H1 (cell line): ENCODE measurements at places on chromosomes 5 and 9. TPM values are rescaled to one million over a fixed set of nuclear protein-coding genes. Genes with fewer than 3 reads are reported as not detected.

GRCh38 chr9:78396087-78396486 lies 99.2 kb downstream of the PSAT1 start:
- H3K27ac ChIP-seq: no peak overlapping the region
- H3K4me3 ChIP-seq: no peak overlapping the region
- no peaks in the 10 kb centered on the region for H3K36me3 ChIP-seq
- peaks cover 17% of the 10 kb centered on the region; the same call in 1 of the 2 replicates for H3K4me1 ChIP-seq
- no peaks in the 10 kb centered on the region for H3K27me3 ChIP-seq

- DNase-seq: no peak
- no peaks in the 10 kb centered on the region for H3K36me3 ChIP-seq
- no peaks in the 10 kb centered on the region for H3K4me1 ChIP-seq
Observed at GRCh38 chr9:110912419-110913291, 125.6 kb downstream of the LPAR1 start.

DNA sequence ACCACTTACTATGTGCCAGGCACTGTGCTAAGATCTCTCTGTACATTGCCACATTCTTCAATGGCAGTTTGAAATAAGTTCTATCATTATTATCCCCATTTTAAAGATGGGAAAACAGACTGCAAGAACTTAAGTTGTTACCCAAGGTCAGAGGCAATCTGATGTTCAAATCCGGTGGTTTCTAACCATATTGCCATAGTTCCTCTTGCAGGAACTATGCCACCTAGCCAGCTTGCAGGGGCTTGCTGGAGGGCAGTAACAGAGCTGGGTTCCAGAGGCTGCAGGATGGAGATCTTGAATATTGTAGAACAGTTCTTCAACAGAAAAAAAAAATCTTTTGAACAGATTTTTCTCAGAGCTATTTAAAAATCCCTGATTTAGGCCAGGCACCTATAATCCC lies 71.8 kb upstream of the TNFAIP8 start:
- H3K27me3 ChIP-seq: no peaks in the 10 kb centered on the region
- H3K36me3 ChIP-seq: no peaks in the 10 kb centered on the region
- H3K27ac ChIP-seq: no peak overlapping the region
- no peak overlapping the region for H3K4me3 ChIP-seq
- no peak for DNase-seq

SLC28A3 gene
- not detected in 2 replicates for total RNA-seq

DNA sequence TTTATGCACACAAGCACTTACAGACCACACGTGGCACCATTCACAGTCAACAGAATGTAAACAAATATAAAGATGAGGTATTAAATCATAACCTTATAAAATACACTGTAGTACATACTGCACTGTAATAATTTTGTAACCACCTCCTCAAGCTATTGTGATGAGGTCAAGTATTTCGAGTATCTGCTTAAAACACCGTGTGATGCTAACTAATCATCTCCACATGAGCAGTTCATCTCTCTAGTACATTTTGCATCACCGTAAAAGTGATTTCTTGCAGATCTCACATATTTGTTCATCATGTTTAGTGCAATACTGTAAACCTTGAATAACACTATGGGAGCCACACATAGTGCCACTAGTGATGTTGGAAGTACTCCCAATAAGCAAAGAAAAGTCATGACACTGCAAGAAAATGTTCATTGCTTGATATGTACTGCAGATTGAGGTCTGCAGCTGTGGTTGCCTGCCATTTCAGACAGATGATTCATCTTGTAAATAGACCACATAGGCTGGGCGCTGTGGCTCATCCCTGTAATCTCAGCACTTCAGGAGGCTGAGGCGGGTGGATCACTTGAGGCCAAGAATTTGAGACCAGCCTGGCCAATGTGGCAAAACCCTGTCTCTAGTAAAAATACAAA lies 44.3 kb downstream of the FOXB2 start:
- H3K27ac ChIP-seq: no peak overlapping the region
- no peak overlapping the region for H3K4me3 ChIP-seq
- DNase-seq: no peak
- H3K4me1 ChIP-seq: no peaks in the 10 kb centered on the region
- H3K36me3 ChIP-seq: no peaks in the 10 kb centered on the region
- no peaks in the 10 kb centered on the region for H3K27me3 ChIP-seq

GRCh38 chr9:1273859-1274258 lies 223.7 kb downstream of the DMRT2 start:
- no peak for DNase-seq
- H3K4me3 ChIP-seq: no peak overlapping the region

GRCh38 chr9:125153712-125154367 lies 10.5 kb upstream of the SCAI start:
- no peak overlapping the region for H3K27ac ChIP-seq
- no peak overlapping the region for H3K4me3 ChIP-seq
- H3K36me3 ChIP-seq: peaks cover 47% of the 10 kb centered on the region
- H3K4me1 ChIP-seq: 0 out of 2 replicates have a peak, but pooled peaks cover 2% of the 10 kb centered on the region

NSG2 gene
- 0.34 and 0.78 TPM in 2 replicates for total RNA-seq

GRCh38 chr9:73327149-73327548 lies 175.5 kb downstream of the ANXA1 start:
- H3K27me3 ChIP-seq: no peaks in the 10 kb centered on the region
- no peaks in the 10 kb centered on the region for H3K4me1 ChIP-seq
- no peak overlapping the region for H3K27ac ChIP-seq
- no peaks in the 10 kb centered on the region for H3K36me3 ChIP-seq
- DNase-seq: no peak
- no peak overlapping the region for H3K4me3 ChIP-seq

GRCh38 chr9:114493521-114494184 lies 11.6 kb downstream of the WHRN start:
- H3K4me3 ChIP-seq: no peak overlapping the region
- H3K27ac ChIP-seq: no peak overlapping the region
- no peaks in the 10 kb centered on the region for H3K4me1 ChIP-seq
- no peaks in the 10 kb centered on the region for H3K27me3 ChIP-seq
- DNase-seq: no peak
- no peaks in the 10 kb centered on the region for H3K36me3 ChIP-seq

DNA sequence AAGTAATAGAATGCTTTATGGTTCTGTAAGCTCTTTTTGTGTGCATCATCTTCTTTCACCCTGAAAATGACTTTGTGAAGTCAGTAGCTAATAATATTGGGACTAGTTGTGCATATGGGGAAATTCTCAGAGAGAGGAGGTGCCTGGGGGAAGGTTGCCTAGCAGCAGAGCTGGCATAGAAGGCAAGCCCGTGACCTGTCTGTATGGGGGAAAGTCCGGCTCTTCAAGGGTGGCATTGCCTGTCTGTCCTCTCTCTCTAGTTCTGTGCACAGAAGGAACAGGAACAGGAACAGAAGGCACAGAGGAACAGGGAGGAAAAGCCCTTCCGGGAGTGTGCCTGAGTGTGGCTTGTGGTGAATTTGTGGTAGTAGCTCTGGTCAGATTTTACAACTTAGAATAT lies 33.1 kb downstream of the SH3GL2 start:
- no peak overlapping the region for H3K27ac ChIP-seq
- no peaks in the 10 kb centered on the region for H3K27me3 ChIP-seq
- H3K36me3 ChIP-seq: no peaks in the 10 kb centered on the region
- H3K4me3 ChIP-seq: no peak overlapping the region
- no peak for DNase-seq

DNA sequence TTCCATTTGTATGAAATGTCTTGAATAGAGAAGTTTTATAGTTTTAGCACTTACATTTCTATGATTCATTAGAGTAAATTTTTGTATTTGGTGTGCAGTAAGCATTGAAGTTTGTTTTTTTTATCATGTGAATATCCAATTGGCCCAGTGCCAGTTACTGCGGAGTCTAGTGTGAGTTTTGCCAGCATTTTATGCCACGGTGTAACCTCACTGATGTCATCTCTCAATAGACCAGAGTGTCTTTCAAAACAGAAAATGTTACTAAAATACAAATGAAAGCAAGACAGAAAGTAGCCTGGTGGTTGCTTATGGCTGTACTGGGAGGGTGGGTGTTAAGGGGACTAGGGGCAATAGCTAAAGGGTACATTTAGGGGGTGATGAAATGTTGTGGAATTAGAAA lies 62.8 kb downstream of the IPPK start:
- no peak overlapping the region for H3K27ac ChIP-seq
- no peaks in the 10 kb centered on the region for H3K4me1 ChIP-seq
- H3K27me3 ChIP-seq: no peaks in the 10 kb centered on the region
- no peaks in the 10 kb centered on the region for H3K36me3 ChIP-seq
- H3K4me3 ChIP-seq: no peak overlapping the region

GRCh38 chr5:138545919-138546562 lies 3.0 kb upstream of the ETF1 start:
- H3K27me3 ChIP-seq: no peaks in the 10 kb centered on the region
- peaks cover 5% of the 10 kb centered on the region; the same call in 1 of the 2 replicates for H3K4me1 ChIP-seq
- no peak overlapping the region for H3K27ac ChIP-seq
- no peaks in the 10 kb centered on the region for H3K36me3 ChIP-seq
- H3K4me3 ChIP-seq: no peak overlapping the region

GRCh38 chr9:137891588-137892423 lies 14.2 kb downstream of the CACNA1B start:
- no peak overlapping the region for H3K27ac ChIP-seq
- no peaks in the 10 kb centered on the region for H3K36me3 ChIP-seq
- no peaks in the 10 kb centered on the region for H3K4me1 ChIP-seq

GRCh38 chr9:78958892-78959291 lies 612.9 kb upstream of the TLE4 start:
- H3K36me3 ChIP-seq: no peaks in the 10 kb centered on the region
- H3K4me1 ChIP-seq: no peaks in the 10 kb centered on the region
- no peaks in the 10 kb centered on the region for H3K27me3 ChIP-seq
- DNase-seq: no peak
- no peak overlapping the region for H3K4me3 ChIP-seq

DNA sequence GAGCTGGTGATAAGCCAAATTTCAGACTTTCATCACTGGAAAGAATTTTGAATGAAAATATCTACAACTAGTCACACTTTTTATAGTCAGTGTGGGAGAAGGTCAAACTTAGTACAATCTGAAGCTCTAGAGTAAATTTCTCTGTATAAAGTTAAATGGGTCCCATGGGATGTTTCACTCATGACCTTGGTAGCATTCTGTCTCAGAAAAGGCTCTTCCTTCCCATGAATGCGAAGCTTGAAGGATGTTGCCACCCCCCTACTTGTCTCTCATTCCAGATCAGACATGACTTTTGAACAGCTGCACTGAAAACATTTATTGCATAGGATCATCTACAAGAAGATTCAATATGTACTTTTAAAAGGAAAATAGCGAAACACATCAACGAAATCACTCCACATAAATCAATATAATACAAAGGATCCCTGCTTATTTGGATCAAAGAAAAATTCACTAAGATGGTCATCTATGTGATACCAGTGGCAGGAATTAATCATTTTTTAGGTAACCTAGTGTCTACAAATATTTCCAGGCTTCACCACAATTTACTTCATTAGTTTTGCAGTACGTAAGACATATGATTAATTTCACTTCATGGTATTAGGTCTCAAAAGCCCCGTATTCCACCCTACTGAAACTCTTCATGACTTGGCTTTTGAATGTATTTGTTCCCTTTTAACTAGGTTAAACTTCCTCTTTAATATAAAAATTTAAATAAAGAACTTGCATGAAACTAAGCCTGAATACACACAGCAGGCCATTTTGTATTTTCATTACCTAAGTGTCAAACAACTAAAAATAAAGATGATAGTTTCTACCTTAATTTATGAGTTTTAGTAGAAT lies 4.4 kb downstream of the ST8SIA4 start:
- H3K36me3 ChIP-seq: no peaks in the 10 kb centered on the region
- H3K27ac ChIP-seq: no peak overlapping the region
- H3K4me3 ChIP-seq: no peak overlapping the region

REEP2 gene
- total RNA-seq: 40.2 and 41.4 TPM in 2 replicates

DNA sequence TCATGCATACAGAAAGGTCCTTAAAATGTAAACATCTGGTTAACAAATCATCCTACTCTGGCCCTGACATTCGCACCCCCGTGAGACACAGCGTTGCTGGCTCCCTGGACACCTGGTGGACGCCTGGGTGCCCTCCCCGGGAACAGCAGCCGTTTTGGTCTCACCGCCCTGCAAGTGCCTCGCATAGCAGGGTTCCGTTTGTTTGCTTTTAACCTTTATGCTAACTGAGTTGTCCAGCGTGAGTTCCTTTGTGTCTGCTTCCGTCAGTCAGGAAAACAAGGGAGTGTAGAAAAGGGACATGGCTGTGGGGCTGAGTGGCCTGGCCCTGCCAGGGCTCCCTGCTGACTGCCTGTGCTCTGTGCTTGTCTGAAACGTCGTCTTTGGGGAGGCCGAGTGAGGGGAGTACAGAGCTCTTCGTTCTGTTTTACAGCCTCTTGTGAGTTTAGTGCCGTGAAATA lies 91.8 kb upstream of the CACNA1B start:
- peaks cover 13% of the 10 kb centered on the region; the same call in 1 of the 2 replicates for H3K4me1 ChIP-seq
- H3K27ac ChIP-seq: no peak overlapping the region
- H3K4me3 ChIP-seq: no peak overlapping the region
- peaks cover 6% of the 10 kb centered on the region for H3K36me3 ChIP-seq

SMAD5 gene
- total RNA-seq: 60.5 and 62.9 TPM in 2 replicates

SLC12A7 gene
- 38.6 and 39.7 TPM in 2 replicates for total RNA-seq

DNA sequence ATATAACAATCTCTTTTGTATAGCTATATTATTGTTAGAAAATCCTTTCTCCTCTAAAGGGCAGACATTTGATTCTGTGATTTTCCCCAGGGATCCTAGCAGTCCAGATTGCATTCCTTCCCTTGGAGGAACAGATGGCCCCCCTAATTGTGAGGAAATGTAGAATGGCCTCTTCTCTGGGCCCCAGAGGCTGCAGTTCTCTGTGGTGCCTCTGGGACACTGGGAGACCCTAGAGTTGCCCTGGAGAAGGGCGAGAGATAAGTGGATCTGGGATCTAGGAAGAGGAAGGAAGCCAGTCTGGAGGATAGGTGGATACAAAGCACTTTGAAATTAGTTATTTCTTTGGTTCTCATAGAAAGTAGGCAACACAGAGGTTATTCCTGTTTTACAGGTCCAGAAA lies 1.9 kb upstream of the HINT2 start:
- no peak for DNase-seq
- no peak overlapping the region for H3K4me3 ChIP-seq
- peaks cover 3% of the 10 kb centered on the region for H3K4me1 ChIP-seq
- no peak overlapping the region for H3K27ac ChIP-seq
- 0 out of 2 replicates have a peak, but pooled peaks cover under 1% of the 10 kb centered on the region for H3K27me3 ChIP-seq

DNA sequence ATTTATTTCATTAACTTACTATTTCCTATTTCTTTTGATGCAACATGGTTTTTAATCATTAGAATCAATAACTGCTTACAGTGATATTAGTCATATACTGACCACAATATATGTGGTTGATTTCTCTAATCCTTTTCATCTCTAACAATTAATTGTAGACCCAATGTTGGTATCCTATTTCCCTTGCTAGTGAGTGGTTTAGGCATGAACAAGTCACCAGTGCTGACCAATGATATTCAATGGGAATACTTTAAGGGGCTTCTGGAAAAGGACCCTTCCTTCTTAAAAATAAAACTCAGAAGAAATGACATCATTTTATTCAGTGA lies 672.4 kb upstream of the GRAMD2B start:
- H3K27ac ChIP-seq: no peak overlapping the region
- no peaks in the 10 kb centered on the region for H3K27me3 ChIP-seq
- H3K4me1 ChIP-seq: no peaks in the 10 kb centered on the region
- H3K4me3 ChIP-seq: no peak overlapping the region
- no peaks in the 10 kb centered on the region for H3K36me3 ChIP-seq
- DNase-seq: no peak

GRCh38 chr5:92749943-92750342 lies 831.1 kb downstream of the NR2F1-AS1 start:
- no peaks in the 10 kb centered on the region for H3K36me3 ChIP-seq
- DNase-seq: no peak
- H3K4me1 ChIP-seq: no peaks in the 10 kb centered on the region
- no peak overlapping the region for H3K27ac ChIP-seq
